ENCODE measurements at places on chromosomes 3 and 15. TPM values are rescaled to one million over a fixed set of nuclear protein-coding genes. Genes with fewer than 3 reads are reported as not detected.

SENP8 gene
- total RNA-seq, result 3.9 TPM

CHRNA7 gene
- total RNA-seq, result 10.1 TPM

STRIT1 gene
- total RNA-seq, result not detected

P2RY14 gene
- total RNA-seq, result 0.49 TPM

DGKG gene
- total RNA-seq, result 2.5 TPM

SPESP1 gene
- 1.5 TPM for total RNA-seq

THBS1 gene
- total RNA-seq, result 513 TPM

PLCH1 gene
- 0.25 TPM for total RNA-seq

FETUB gene
- total RNA-seq, result 3.7 TPM

SERINC4 gene
- total RNA-seq, result not detected

TMEM158 gene
- 1.2 TPM for total RNA-seq

NBEAL2 gene
- 227 TPM for total RNA-seq

DUOX2 gene
- 20.6 TPM for total RNA-seq

MUC13 gene
- total RNA-seq, result not detected

SAMD7 gene
- not detected for total RNA-seq

GP5 gene
- not detected for total RNA-seq

NR2E3 gene
- total RNA-seq, result 0.98 TPM

ASTE1 gene
- total RNA-seq, result 3.7 TPM

GOLGA8S gene
- total RNA-seq, result not detected

LRRC57 gene
- total RNA-seq, result 25.3 TPM

ALPK3 gene
- total RNA-seq, result 2.5 TPM

LXN gene
- total RNA-seq, result 22.6 TPM

- no peak for DNase-seq
These were observed 59.7 kb upstream of the XCR1 start for GRCh38 chr3:46086986-46087385.

- DNase-seq, result no peak
These were observed 3.0 kb downstream of the BUB1B start for GRCh38 chr15:40163657-40164416.

GRCh38 chr3:133066026-133066425, 27.8 kb downstream of the TMEM108 start:
- DNase-seq, result no peak

- no peak for DNase-seq
These were observed 3.7 kb upstream of the CPA3 start for GRCh38 chr3:148861277-148861869.

- no peak for DNase-seq
These were observed 17.9 kb upstream of the RPUSD3 start for GRCh38 chr3:9861626-9862130.

- DNase-seq, result no peak
These were observed 5.8 kb downstream of the TMIE start for GRCh38 chr3:46706771-46707582.

DNA sequence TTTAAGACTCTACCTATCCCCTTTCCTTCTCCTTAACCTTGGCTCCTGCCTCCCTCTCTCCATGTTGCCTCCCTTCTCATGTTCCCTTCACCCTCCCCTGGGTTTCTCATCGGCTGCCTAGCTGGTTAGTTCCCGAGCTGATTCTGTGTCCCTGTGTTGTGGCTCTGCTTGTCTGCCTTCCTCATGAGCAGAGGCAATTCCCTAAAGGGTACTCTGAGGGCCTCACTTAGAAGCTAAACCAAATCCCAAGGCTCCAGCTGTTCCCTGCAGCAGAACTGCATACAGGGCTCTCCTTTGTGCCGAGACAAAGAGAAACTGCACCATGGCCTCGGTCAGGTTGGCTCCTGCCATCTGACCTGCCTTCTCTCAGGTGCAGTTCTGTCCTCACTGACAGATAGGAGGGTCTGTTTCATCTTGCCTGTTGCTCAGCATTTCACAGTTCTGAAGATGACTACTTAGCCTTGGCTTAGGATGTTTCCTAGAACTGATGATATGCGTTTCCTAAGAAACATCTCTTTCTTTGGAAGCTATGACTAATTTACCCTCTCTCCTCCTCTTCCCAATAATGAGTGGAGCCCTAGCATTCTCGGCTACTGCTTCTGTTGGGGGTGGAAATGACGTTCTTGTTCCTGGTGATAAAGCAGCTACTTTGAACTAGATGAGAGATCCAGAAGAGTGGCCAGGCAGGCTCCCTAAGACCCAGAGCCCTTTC, 27.1 kb downstream of the DUOX1 start:
- no peak for DNase-seq

- no peak for DNase-seq
These were observed 6.6 kb upstream of the RAF1 start for GRCh38 chr3:12670365-12671119.

GRCh38 chr15:71570736-71571135, 239.6 kb upstream of the NR2E3 start:
- DNase-seq, result no peak

GRCh38 chr15:84572231-84572630, 28.6 kb upstream of the ZSCAN2 start:
- no peak for DNase-seq

DNA sequence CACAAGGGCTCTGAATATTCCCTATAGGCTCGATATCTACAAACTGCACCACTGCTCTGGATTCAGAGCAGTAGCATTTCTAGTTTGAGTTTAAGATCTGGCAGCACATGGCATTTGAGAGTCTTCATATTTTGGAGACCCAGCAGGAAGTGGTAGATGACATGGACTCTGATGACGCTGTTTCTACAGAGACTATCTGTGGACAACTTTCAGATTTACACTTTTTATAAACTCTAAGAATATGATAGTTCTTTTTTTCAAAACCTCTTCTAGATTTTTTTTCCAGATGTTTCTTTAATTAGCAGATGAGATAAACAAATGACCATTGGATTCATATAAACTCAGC, 35.8 kb downstream of the ARMC8 start:
- DNase-seq, result no peak

DNA sequence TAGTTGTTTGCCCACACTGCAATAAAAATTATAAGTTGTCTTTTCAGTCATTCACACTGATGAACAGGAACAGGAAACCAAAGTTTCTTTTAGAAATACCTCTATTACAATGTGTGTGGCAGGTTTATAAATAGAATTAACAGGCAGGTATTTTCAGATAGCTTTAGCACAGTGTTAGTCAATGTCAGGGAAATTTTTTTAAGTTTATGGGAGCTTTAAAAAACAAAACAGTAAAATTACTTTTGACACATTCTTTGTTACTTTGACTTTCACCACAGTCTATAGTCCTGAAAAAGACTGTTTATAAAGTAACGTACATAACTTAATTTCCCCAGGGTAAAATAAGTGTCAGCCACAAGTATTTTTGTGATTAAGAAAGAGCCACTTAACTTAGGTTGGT, 38.1 kb downstream of the SERPINI1 start:
- DNase-seq, result no peak

DNA sequence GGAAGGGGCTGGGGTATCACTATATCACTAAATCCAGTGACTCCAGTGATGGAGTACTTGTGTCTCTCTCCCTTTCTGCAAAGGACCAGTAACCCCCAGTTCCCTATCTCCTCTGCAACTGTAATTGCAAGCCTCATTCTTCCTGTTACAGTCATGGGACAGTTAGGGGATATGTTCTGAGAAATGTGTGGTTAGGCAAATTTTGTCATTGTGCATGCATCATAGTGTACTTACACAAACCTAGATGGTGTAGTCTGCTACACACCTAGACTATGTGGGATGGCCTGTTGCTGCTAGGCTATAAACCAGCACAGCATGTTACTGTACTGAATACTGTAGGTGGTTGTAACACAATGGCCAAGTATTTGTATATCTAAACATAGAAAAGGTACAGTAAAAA, 2.2 kb downstream of the VPS8 start:
- no peak for DNase-seq

DNA sequence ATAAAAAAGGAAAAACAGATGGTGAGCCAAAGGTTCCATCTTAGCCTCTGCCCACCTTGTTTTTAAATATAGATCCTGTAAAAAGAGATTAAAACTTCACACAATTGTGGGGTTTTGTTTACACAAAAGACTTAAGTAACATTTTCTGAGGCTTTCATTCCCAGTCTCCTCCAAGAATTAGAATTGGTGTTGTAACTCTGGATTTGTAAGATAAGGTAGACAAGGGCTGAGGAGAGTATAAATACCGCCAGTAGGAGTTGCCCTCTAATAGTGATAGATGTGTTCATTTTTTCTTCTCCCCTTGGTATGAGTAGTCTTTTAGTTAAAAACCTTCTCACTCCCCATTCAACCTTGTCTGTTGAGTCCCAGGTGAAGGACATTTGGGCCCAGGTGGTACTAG, 8.5 kb downstream of the MINDY2 start:
- DNase-seq, result no peak

GRCh38 chr3:117600112-117600511, 890.5 kb downstream of the TUSC7 start:
- DNase-seq, result no peak

DNA sequence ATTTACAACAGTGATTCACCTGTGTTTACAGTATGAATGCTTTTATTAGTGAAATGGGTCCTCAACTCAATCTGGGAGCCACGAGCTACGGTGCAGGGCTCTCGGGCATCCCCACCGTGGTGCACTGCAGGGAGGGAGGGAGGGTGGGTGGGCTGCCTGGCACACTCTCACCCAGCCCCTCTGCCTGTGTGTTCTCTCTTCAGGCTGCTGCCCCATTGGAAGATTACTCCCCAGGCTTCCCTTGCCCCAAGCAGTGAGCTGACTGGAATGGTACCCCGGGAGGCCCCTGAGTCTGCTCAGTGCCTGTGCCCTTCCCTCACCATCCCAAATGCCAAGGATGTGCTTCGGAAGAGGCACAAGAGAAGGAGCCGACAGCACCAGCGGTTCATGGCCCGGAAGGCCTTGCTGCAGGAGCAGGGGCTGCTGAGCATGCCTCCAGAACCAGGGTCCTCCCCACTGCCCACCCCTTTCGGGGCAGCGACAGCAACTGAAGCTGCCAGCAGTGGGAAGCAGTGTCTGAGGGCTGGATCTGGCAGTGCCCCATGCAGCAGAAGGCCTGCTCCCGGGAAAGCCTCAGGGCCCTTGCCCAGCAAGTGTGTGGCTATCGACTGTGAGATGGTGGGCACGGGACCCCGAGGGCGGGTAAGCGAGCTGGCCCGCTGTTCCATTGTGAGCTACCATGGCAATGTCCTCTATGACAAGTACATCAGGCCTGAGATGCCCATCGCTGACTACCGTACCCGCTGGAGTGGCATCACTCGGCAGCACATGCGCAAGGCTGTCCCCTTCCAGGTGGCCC, 5.0 kb downstream of the AEN start:
- DNase-seq, result no peak

GRCh38 chr3:62371720-62372591, 1.4 kb downstream of the FEZF2 start:
- DNase-seq, result no peak

- no peak for DNase-seq
These were observed 154.6 kb downstream of the POLR2M start for GRCh38 chr15:57861034-57861638.

- no peak for DNase-seq
These were observed 60.9 kb downstream of the ASB7 start for GRCh38 chr15:100663086-100663914.

DNA sequence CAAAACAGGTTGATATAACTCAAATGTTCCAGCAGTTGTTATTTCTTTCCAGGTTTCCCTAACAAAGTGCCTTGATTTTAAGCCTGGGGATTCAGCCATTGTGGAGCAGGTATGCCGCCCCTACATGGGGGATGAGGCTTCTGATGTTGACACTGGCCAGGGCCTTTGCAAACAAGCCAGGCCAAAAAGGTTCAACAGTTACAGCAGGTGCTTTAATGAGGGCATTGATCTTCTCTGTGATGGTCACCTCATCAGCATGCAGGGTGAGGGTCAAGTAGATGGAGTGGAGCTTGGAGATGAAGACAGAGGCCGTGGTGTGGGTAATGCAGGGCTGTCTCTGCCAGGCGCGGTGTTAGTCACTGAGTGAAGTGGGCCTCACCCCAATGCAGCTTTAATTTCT, 22.6 kb upstream of the EHHADH start:
- DNase-seq, result no peak

DNA sequence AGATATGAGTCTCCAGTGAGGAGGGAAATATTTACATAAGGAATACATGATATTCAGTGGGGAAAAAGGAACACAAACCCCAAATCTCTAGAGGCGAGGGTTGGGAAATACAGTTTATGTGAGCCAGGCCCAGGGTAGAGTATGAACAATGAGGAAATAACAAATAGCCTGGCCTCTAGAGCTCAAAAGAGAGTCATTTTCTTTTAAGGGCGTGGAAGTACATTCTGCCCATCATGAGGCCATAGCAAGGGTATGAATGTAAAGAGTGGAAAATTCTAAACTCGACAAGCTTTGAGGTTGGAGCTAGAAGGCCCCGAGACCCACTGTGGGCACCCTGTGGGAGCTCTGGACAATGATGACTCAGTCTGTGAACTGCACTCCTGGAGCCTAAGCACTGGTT, 27.8 kb upstream of the IGF2BP2 start:
- no peak for DNase-seq

DNA sequence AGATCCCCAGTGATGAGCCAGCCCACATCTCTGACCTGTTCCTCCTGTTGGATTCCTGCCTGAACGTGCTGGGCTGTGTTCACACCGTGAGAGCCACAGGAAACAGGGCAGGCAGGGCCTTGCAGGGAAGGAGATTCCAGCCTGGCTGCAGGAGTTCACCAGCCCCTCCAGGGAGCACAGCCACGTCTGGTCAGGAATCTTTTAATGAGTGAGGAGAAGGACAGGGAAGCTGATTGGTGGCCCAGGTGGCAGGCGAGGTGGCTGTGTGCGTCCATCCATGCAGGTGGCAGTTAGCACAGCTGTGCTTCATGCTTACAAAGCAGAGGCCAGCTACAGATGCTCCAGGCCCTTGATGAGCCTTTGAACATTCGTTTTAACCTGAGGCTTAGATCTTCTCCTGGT, 10.5 kb downstream of the LRRK1 start:
- DNase-seq, result no peak

DNA sequence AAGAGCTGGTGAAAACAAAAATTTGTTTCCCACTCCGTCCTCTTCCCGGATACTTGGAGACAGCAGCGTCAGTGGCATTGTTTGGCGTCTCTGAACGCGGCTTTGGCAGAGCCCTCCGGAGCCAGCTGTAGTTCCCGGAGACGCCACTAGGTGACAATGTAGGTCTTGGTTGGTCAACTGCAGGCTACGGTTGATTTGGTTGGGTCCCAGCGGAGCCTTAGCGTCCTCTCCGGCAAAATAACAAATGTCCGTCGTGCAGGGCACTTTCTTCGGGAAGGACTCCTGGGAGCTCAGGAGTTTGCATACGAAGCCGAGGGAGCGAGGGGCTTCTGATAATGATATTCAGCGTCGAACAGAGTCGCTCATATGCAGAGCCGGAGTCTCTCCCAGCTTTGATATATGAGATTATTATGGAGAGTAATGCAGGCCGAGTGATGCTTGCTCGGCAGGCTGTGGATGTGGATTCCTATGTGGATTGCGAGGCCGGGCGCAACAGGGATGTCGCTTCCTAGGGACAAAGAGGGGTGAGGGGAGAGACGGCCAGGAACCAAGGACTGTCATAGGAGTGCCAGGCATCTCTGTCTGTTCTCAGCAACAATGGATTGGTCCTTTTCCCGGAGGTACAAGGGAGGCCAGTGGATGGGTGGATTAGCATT, 74.8 kb downstream of the IL20RB start:
- no peak for DNase-seq

- DNase-seq, result no peak
These were observed 79.3 kb upstream of the SKOR1 start for GRCh38 chr15:67746022-67746421.

GRCh38 chr15:37359893-37360290, 259.5 kb upstream of the MEIS2 start:
- DNase-seq, result no peak

GRCh38 chr3:97979610-97980009, 7.4 kb upstream of the RIOX2 start:
- no peak for DNase-seq

- DNase-seq, result no peak
These were observed 54.2 kb downstream of the PPARG start for GRCh38 chr3:12343047-12343501.

- no peak for DNase-seq
These were observed 73.0 kb downstream of the ATP10A start for GRCh38 chr15:25790000-25790660.

Data from vagina (tissue), 2 donors.